Activated naive CD8-positive, alpha-beta T cell treated with anti-CD3 and anti-CD28 coated beads, Interleukin-2, amount 50 U/mL, for 24 hours (primary cell): ENCODE measurements at places on chromosomes 2 and 18.

DNA sequence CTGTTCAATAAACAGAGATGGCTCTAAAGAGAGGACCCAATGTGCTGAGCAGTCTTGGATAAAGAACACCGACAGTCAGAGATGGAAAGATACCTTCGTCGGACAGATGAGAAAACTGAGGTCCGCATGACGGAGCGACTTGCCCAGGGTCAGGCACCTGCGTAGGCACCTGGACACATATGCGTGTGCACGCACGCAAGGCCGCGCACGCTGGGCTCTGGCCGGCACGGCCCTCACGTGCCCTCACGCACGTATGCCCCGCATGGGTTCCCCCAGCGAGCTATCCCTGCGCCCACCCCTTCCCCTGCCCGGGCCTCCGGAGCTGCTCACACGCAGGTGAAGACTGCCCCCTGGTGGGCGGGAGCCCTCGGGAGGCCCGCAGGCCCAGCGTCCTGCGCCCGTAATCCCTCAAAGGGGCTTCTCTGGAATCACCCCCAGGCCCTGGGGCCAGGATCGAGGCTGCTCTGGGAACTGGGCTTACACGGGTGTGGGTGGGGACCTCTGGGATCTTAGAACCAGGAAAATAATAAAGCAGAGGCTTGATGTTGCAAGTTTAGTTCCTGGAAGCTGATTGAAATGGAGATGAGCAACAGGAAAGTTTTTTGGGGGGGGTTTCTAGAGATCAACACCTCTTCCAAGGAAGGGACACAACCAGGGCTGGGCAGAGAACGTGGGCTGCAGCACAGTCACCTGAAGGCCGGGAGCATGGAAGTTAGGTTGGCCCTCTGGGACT, 246.3 kb downstream of the TNS1 start:
- peak; percentile 90 for DNase-seq

DNA sequence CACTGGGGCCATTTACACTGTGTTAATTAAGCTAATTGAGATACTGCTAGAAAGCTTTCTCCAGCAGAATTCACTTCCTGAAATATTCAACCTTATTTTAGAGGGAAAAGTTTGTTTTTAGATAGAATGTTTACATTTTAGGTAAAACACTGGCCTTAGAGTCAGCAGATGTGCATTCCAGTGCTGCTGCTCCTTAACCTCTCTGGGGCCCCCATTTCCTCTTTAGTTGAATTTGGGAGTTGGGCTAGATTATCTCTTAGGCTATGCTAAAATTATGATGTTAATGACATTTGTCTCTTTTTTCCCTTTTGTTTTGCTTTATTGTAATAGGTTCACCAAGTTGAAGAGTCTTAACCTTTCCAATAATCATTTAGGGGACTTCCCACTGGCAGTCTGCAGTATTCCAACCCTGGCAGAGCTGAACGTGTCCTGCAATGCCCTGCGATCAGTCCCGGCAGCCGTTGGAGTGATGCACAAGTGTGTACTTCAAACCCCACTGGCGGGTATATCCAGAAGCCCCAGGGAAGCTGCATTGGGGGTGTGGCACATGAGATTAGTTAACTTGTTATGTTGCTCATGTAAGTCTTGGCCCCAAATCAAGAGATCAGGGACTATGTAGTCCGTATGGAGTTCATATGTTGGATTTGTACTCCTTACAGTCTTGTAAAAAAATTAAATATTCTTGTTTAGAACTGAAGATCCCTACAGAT, 179.5 kb downstream of the PHLPP1 start:
- DNase-seq: no peak

GRCh38 chr18:69586537-69586936, 185.8 kb downstream of the DOK6 start:
- no peak for DNase-seq

DNA sequence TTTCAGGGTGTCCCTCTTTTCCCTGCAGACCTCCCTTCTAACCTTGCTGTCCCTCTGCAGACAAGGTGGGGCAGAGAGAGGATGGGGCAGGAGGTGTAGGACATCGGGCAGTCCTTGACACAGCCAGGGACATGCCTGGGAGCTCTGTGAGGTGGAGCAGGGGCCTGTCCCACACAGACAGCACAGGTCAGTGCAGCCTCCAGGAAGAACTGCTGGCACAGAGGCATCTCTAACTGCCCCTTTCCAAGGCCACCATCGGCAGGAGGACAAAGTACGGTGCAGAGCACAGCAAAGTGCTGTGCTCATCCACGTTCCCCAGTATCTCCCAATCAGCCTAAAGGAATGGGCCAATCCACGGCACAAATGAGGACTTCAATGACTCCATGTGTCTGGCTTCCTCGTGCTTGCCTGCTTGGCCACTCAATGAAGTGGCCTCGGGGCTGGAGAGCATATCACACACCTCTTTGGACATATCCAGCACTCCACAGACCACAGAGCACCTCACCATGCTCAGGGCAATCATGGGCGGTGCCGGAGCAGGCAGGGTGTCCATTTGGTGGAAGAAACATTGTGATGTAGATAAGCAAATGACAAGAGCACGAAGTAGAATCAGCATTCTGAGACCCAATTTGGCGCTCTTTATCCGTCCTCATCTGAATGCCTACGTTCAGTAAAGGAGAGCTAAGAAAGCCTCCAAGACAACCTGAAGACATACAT, 11.9 kb downstream of the CHST10 start:
- no peak for DNase-seq

GRCh38 chr2:238339395-238339780, 19.1 kb downstream of the TRAF3IP1 start:
- no peak for DNase-seq

DNA sequence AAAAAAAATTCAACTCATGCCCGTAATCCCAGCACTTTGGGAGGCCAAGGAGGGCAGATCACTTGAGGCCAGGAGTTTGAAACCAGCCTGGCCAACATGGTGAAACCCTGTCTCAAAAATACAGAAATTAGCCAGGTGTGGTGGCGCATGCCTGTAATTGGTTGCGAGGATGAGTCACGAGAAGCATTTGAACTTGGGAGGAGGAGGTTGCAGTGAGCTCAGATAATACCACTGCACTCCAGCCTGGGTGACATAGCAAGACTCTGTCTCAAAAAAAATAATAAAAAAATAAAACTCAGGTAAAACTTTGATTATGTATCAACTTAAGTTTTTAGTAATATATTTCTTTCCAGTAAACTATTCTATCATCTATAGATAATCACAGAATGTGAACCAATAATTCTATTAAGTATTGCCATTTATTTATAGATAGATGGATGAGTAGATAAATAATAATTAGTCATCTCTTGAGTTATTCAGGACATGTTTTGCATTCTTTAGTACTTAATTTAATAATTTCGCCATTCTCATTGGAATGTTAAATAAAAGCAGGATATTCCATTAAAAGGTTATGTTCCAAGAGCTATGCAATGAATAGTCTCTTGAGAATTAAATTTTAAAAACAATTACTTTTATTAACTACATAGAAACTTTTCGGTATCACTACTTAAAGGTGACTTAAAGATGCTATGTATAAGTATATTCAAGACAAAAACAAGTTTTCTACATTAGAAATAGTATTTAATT, 48.7 kb downstream of the WDPCP start:
- DNase-seq: no peak

DNA sequence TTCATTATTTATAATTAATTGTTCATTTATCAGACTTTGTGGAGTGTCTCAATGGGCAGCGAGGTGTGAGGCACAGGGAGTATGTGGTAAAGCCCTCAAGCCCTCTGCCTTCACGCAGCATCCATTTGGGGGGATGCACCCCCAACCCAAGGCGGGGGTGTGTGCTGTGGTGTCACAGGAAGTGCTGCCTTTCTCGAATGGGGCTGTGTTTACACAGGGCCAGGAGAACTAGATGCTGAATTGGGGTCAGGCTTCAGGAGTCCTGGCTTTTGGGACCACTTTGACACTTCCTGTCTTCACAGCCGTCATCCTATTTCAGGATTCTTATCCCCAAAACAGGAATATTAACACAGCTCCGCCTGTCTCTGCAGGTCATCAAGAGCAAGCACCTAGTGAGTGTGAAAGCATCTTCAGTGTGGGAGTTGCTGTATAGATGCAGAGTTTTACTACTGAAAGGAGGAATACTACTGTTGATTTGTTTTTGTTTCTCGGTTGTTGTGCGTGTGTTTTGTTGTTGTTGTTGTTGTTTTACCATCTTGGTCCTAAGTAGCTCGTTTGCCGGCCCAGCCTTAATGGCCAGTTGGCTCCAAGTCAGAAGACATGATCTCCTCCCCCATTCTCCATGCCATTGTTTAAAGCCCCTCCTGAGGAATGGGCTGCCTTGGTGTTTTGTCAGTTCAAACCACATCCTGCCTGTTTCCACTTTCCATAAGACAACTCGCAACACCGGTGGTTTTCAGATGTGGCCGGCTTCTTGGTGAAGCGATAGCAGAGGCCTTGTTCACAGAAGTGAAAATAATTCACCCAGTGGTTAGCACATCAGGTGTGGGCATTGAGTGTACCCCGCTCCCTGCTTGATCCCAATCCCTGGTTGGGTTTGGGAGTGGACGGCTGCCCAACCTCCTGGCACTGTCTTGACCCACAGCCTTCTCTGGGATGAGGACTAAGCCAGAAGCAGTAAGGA, 221.3 kb downstream of the BCL2 start:
- peak; percentile 34 for DNase-seq

GRCh38 chr2:199163613-199164458, 293.9 kb downstream of the SATB2 start:
- DNase-seq: no peak

GRCh38 chr2:236579048-236579745, 9.6 kb downstream of the ACKR3 start:
- no peak for DNase-seq

GRCh38 chr2:170409164-170409535, 231.2 kb downstream of the MYO3B start:
- peak; percentile 78 for DNase-seq

GRCh38 chr2:9846554-9846953, 3.3 kb downstream of the TAF1B start:
- DNase-seq: no peak

DNA sequence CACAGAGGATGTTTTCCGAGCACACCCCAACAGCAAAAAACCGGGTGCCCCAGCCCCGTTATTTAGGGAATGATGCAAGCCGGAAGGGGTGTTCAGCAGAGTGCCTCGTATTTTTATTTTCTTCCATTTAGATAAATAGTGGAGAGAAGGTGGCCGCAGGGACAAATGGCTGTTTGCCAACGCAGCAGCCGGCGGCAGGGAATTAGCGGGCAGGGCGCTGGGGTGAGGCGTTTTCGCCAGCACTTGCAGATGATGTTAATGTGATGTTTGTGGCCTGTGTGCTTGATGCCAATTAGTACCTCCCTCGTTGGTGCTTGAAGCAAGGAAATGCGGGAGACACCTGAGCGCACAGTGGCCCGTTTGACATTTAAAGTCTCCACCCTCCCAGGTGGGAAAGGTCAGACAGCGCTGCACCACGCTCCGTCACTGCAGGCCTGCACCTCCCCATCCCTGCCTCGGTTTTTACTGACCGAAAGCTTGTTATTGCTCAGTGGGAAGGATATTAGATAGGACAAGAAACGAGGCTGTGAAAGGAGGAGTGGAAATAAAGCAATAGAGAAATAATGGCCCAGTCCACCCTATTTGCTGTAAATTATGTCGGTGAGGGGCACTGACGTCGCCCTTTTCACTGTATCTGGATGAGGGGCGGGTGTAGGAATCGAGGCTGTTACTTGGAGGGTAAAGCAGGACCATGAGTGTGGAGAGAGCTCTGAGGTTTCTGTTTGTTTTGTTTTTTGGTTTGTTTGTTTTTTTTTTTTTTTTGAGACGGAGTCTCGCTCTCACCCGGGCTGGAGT, 39.1 kb downstream of the NFATC1 start:
- no peak for DNase-seq

DNA sequence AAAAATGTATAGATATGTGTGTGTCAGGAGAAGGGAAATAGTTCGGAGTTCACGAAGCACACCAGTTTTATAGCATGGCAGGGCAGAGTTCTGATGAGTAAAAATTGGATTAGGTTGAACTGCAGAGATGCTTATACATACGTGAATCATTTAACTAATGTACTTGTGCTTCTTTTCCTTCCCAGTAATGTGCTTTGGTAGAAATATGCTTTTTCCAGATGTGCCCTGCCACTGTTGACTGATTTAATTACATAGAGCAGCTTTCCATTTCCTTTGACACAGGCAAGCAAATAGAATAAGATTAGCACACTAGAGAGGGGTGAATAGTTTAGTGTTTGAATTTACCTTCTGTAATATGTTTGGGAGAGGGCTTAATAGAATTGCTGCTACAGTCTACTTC, 28.9 kb upstream of the ARMC9 start:
- no peak for DNase-seq
